NCI-H524 (cell line): ENCODE measurements at places on chromosomes 7 and 10.

- no peak for DNase-seq
Measured at GRCh38 chr10:59706851-59707797, 2.5 kb downstream of the SLC16A9 start.

GRCh38 chr7:3980300-3980643 is 679.2 kb downstream of the SDK1 start:
- DNase-seq = no peak

- DNase-seq = no peak
Measured at GRCh38 chr7:102072636-102073209, 213.9 kb upstream of the SH2B2 start.

GRCh38 chr10:44827431-44828006 is 83.6 kb upstream of the TMEM72 start:
- no peak for DNase-seq

GRCh38 chr10:122465401-122466040 is 4.2 kb downstream of the HTRA1 start:
- DNase-seq = peak; percentile 66

- DNase-seq = no peak
Measured at GRCh38 chr10:8245814-8246142, 191.3 kb downstream of the GATA3 start.

- DNase-seq = no peak
Measured at GRCh38 chr10:73908853-73909539, 1.9 kb upstream of the PLAU start.

DNA sequence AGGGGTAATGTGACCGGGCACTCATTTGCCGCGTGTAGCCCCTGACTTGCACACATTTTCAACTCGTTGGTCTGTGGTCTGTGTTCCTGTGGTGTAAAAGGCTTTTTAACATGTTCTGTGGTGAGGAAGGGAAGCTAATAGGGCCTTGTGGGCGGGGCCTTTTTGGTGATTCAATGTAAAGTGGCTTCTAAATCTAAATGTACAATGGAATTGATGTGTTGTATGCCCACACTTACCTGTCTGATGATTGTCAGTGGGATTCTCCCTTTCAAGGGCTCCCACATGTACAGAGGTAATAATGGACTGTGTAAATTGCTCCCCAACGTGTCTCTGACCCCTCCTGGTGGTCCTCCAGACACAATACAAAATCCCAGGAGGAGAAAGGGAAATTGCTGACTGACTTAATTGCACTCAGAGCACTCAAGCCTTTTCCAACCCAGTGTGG is 43.1 kb upstream of the GATAD1 start:
- no peak for DNase-seq

DNA sequence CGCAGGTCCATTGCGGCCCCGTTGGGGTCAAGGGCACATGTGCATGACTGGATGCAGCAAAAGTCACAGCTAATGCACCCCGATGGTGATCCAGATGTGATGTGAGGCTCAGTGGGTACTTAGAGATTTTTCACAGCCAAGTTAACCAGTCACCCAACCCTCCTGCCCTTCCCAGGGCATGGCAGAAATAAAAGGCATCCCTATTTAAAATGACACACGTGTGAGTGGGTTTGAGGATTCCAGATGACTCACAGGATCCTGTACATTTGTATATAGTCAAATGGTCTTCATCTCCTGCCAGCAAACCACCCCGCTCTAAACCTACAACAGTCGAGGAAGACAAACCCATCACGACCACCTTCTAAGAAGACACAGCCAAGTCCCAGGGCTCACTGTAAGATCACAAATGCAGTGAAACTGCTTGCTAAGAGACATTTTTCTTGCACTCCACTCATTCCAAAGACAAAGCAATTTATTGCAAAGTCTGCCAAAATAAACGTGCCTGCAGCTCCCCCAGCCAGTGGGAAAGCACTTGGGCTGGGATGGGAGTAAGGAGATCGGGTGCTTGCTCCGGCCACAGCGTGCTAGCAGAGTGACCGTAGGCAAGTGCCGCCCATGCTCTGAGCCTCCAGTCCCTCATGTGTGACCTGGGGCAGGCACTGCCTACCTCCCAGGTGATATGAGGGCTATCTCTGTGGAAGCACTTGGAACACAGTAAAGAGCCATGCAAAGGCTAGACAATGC is 86.6 kb upstream of the MACROH2A2 start:
- DNase-seq = no peak

DNA sequence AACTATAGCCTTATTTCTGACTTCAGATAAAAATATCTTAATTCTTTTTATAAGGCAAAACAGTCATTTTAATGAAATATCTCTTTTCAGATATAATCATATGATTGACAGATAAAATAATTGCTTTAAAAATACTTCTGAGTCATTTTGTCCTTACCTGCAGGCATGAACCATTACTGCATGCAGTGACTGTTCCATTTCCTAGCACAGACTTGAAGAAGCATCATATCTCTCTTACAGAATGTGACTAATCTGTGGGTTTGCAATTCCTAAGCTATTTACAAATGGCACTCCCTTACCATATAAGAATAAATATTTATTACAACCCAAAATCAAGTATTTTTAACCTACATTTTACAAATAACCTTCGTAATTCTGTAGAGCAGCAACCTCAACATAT is 120.7 kb downstream of the SRPK2 start:
- DNase-seq = no peak

GRCh38 chr10:23517155-23517554 is 78.3 kb downstream of the OTUD1 start:
- DNase-seq = no peak

GRCh38 chr7:111588065-111588433 is 25.8 kb upstream of the IMMP2L start:
- DNase-seq = no peak

DNA sequence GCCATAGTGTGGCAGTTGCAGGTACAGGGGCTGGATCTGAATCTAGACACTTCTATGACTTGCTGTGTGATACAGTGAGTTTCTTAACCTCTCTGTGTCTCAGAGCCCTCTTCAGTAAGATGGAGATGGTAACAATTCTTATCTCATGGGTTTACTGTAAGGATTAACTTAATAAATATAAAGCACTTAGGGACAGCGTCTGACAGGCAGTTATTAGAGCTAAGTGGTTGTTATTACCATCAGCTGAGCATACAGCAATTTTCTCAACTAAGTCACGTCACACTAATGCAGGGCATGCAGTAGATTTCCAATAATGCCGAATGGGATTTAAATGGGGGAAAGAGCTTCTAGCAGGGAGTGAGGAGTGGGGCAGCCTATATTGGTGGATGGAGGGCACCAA is 162.6 kb downstream of the SH2D4B start:
- peak; percentile 8 for DNase-seq

GRCh38 chr7:19375976-19376375 is 230.8 kb upstream of the FERD3L start:
- no peak for DNase-seq
